ENCODE measurements at places on chromosomes 7 and 10.

GRCh38 chr10:32481606-32482005 lies 35.7 kb downstream of the CCDC7 start:
- DNase-seq, result no peak

DNA sequence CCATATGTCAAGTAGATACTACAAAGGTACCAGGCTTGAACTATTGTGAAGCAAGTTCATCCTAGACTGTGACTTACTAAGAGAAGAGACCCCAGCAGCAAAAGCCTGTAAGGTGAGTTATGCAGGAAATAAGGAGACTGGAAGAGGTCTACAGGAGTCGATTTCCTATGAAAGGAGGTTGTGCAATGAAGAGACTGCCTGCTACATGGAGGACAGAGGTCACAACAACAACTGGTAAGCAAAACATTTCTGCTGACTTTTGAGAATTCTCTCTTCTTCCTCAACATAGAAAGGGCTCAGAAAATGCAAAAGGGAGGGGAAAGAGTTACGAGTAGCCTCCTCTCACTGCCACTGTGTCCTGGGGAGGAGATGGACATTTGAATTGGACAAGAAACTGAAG lies 42.4 kb downstream of the PDK4 start:
- DNase-seq, result no peak

DNA sequence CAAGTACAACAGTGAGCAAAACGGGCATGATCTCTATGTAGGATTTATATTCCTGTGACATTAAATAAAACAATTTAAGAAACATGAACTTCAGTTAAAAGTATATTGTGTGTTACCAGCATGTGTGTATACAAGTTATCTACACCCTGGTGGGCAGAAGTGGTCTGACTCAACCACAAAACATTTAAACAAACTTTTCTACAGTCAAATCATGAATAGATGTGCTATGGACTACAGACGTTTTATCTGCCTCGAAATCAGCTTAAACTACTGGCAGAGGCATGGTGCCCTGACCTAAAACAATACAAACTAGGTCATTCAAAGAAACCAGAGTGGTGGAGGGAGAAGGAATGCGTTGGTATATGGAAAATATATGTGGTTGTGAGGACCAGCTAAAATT lies 3.6 kb downstream of the ARL3 start:
- DNase-seq, result peak; percentile 57

- peak; percentile 85 for DNase-seq
Measured at GRCh38 chr7:81462672-81463071, 307.2 kb downstream of the HGF start.

DNA sequence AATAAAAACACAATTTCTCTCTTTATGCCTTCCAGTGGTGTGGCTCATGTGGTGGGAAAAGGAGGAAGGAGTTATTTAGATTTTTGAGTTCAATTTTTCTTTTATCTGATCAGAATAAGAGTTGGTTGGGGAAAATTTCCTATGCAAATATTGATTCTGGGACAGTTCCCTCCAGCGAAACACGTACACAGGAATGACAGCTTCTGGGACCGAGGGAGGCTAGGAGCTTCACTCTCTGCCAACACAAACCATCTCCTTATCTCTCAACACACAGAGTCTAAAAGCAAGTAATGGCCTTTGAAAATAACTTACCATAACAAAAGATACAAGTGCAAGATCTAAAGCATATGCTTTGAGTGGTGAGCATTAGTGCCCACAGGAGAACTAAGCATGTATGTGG lies 122.7 kb downstream of the RAPGEF5 start:
- DNase-seq, result no peak

DNA sequence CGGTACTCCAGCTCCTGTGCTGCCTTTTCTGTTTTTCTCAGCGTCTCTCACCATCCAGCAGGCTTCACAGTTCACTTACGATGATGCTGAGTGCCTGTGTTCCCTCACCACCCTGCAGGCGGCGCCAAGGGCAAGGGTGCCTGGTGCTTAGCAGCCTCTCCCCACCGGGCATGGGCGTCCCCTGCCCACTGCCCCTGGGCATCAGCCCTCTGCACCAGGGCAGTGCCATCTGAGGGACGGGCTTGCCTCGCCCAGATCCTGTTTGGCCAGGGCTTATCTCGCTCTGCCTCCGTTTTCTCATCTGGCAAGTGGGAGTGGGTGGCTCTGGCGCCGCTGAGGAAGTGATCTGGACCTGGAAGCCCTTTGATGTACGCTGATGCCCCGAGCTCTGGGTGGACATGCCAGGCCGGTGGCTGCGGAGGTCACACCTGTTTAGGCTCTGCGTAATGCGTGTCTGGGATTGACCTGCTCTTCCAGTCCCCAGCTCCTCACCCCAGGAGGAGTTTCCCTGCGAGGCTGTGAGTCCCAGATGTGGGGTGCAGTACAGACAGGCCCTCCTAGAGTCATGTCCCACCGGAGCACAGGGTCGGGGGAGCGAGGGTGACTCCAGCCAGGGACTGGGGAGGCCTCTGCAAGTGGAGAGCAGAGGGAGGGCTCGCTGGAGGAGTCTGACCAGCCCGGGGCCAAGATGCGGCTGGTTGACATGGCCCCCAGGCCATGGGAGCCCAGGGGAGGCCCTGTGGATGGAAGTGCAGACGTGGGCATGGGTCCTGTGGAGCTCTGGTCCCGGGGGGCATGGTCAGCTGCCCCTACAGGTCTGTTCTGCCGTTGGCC lies 11.8 kb downstream of the TTYH3 start:
- DNase-seq, result no peak

- DNase-seq, result no peak
Measured at GRCh38 chr10:100528123-100528886, 1.4 kb downstream of the NDUFB8 start.

- DNase-seq, result no peak
Measured at GRCh38 chr10:132145002-132145401, 41.7 kb upstream of the DPYSL4 start.

GRCh38 chr10:29998142-29998808 lies 61.1 kb downstream of the JCAD start:
- peak; percentile 69 for DNase-seq

GRCh38 chr10:58543141-58543540 lies 30.5 kb downstream of the BICC1 start:
- no peak for DNase-seq

GRCh38 chr7:27523321-27523720 lies 139.4 kb downstream of the HIBADH start:
- DNase-seq, result no peak

GRCh38 chr7:1938788-1939433 lies 268.8 kb downstream of the ELFN1 start:
- no peak for DNase-seq

DNA sequence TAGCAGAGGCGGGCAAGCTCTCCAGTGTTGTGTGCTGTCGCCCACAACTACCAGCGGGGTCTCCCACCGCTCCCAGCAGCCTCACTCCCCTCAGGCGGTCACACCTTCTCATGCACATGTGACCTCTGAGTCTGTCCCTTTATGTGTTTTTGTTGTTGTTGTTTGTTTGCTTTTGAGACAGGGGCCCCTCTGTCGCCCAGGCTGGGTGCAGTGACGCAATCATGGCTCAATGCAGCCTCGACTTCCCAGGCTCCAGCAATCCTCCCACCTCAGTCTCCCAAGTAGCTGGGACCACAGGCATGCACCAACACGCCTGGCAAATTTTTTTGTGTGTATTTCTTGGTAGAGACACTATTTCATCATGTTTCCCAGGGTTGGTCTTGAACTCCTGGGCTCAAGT lies 1.5 kb downstream of the CPSF4 start:
- DNase-seq, result no peak

GRCh38 chr10:13402021-13402420 lies 53.9 kb upstream of the SEPHS1 start:
- no peak for DNase-seq

GRCh38 chr7:107711301-107711700 lies 32.6 kb upstream of the CBLL1 start:
- peak; percentile 5 for DNase-seq

DNA sequence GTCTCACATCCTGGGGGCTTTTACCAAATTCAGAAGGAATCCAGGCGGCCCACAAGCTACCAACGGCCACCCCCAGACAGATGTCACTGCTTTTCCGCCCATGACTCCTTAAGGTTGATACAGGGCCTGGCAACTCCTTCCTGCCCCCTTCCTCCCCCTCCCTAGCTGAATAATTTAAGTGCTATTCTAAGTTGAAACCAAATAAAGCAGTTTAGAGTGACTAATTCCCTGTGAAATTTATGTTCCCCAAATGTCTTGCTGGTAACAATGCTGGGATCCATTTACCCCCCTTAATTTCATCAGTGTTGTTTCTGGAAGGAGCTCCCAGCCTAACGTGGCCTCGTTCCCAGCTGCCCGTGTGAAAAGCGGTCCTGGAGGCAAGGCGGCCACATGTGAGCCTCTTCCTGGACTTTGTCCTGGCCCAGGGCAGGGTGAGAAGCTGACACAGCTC lies 109.6 kb downstream of the TMEM130 start:
- no peak for DNase-seq

DNA sequence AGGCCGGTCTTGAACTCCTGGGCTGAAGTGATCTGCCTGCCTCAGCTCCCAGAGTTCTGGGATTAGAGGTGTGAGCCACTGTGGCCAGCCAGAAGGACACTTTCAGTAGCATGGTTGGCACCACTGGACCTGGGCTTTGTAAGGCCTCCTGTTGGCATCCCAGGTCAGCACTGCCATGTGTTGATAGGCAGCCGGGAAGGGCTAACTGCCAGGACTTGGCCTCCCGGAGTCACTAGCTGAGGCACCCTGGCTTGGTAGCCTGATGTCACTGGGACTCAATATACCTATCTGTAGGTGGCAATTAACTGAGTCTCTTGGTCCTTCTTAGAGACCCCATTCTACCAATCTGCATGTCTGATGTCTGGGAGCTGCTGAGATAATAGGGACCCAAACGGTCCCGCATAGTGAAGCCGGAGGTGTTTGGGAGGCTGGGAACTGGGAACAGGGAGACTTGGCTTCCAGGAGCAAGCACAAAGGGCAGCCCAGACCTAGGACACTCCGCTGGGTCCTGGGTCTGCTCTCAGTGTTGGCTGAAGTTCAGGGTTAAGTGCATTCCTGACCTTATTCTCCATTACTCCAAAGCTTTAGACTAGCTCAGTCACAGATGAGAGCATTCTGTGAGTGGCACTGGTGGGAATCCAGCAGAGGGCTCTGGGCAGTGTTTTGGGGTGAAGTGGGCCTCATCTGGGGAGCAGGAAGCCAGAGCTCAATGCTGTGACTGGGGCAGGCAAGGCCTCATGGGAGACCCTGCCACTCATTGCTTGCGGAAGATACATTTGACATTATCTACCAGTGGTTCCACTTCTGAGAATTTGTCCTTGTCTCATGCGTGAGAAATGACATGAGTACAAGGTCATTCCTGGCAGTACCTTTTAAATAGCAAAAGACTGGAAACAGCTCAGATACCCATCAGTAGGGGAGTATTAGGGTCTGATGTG lies 2.7 kb downstream of the LHPP start:
- DNase-seq, result no peak

GRCh38 chr7:137847568-137848050 lies 835 bp upstream of the DGKI start:
- no peak for DNase-seq

- DNase-seq, result no peak
Measured at GRCh38 chr10:126278851-126279250, 109.4 kb downstream of the ADAM12 start.

DNA sequence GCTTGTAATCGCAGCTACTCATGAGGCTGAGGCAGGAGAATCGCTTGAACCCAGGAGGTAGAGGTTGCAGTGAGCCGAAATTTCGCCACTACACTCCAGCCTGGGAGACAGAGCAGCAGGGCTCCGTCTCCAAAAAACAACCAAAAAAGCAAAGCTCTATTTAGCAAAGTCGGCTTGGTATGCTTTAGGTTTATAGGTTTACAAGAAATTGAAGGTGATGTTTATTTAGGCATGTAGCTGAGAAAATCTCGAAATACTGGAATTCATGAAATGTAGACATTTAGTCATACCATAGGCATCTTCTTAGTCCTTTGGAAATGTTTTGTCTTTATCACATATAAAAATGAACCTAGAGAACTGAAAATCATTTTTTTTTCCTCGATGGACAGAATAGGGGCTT lies 453.8 kb upstream of the ANKRD30A start:
- peak; percentile 10 for DNase-seq

GRCh38 chr7:88092676-88092999 lies 127.2 kb downstream of the SRI start:
- DNase-seq, result no peak

DNA sequence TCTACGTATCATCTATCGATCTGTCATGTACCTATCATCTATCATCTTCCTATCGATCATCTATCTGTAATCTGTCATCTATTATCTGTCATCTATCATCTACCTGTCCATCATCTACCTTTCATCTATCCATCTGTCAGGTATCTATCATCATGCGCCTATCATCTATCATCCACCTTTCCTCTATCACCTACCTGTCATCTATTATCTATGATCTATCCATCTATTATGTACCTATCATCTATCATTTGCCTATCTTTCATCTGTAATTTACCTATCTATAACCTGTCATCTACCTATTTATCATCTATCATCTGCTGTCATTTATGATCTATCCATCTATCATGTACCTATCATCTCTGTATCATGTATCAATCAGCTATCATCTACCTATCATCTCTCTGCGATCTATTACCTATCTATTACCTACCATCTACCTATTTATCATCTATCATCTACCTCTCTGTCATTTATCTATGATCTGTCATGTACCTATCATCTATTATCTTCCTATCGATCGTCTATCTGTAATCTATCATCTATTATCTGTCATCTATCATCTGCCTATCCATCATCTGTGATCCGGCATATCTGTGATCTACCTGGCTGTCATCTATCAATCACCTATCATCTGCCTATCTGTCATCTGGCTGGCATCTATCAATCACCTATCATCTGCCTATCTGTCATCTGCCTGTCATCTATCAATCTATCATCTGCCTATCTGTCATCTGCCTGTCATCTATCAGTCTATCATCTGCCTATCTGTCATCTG lies 1.6 kb upstream of the VIPR2 start:
- DNase-seq, result no peak

GRCh38 chr7:139763330-139763729 lies 14.5 kb downstream of the HIPK2 start:
- DNase-seq, result no peak

GRCh38 chr7:41916450-41916927 lies 213.6 kb upstream of the INHBA start:
- DNase-seq, result peak; percentile 94

- no peak for DNase-seq
Measured at GRCh38 chr7:34845666-34846361, 187.8 kb downstream of the NPSR1 start.

DNA sequence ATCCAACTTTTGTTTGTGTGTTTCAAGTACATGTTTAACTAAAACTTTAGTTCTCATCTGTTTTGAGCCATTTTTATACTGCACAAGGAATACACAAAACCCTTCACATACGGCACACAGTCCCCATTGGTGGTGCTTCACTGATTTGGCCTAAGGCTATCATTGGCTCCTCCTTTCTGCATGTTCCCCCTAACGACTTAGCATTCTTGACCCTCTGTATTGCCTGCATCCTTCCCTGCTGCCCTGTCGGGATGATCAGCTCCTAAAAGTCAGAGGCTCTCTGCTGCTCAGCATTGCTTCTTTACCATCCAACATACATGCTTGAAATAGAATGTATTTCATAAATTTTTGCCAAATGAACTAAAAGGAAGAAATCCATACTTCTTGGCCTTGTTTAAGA lies 111.4 kb upstream of the ABCB5 start:
- no peak for DNase-seq

GRCh38 chr10:54131833-54132232 lies 669.2 kb downstream of the PCDH15 start:
- no peak for DNase-seq

- DNase-seq, result peak; percentile 12
Measured at GRCh38 chr10:30877111-30877510, 154.6 kb downstream of the ZNF438 start.

Measured in fibroblast of gingiva (primary cell).